Caco-2 (cell line): ENCODE measurements at places on chromosomes 12 and 14.

GRCh38 chr12:3161861-3162260 is 84.7 kb downstream of the TSPAN9 start:
- DNase-seq: no peak

DNA sequence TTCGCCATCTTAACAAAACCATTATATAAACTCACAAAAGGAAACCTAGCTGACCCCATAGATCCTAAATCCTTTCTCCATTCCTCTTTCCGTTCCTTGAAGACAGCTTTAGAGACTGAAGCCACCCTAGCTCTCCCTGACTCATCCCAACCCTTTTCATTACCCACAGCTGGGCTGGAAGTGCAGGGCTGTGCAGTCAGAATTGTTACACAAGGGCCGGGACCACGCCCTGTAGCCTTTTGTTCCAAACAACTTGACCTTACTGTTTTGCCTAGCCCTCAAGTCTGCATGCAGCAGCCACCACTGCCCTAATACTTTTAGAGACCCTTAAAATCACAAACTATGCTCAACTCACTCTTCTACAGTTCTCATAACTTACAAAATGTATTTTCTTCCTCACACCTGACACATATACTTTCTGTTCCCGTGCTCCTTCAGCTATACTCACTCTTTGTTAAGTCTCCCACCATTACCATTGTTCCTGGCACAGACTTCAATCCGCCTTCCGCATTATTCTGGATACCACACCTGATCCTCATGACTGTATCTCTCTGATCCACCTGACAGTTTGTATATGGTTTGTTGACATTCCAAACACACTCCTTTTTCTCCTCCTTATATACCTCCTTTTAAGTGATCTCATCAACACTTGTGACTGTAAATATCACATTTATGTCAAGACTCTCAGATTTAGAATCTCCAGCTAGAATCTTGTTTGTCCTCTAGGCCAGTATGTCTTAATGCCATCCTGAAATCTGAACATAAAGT is 208.7 kb downstream of the KITLG start:
- DNase-seq: no peak

GRCh38 chr12:26971963-26972362 is 33.7 kb downstream of the FGFR1OP2 start:
- DNase-seq: no peak

DNA sequence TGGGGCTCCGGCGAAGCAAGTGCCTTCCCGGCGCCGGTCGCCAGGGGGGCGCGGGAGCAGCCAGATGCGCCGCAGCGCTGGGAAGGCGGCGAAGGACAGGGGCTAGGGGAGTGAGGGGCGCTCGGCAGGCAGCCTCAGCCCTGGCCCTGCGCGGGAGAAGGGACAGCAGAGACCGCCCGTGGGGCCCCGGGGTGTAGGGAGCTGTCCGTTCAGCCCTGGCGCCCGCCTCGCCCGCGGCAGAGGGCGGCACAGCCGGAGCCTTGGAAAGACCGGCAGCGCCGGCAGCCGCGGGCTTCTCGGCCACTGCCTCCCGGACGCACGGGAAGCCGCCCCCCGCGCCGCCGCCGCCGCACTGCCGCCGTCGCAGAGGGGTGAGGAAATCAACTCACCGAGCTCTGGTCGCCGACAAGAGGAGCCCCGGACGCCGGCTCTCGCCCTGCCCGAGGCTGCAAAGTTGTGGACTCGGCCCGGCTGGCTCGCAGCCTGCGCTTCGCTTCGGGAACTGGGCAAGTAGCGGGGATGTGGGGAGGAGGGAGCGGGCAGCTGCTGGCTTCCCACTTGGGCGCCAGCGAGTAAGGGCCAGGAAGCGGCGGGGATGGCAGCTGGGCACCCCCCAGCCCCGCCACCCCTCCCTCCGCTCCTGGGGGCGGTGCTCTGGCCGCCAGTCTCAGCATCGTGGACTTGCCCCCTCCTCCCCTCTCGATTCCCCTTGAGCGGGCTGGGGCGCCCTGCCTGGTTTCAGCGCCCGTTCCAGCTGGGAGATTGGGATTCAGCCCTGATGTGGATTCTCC is at the start of gene ZDHHC22:
ZDHHC22 (minus strand) TSS at position 578 of the 791 bp plus-strand sequence. CDS start 2,053 bp downstream, outside the sequence.
- DNase-seq: no peak

DNA sequence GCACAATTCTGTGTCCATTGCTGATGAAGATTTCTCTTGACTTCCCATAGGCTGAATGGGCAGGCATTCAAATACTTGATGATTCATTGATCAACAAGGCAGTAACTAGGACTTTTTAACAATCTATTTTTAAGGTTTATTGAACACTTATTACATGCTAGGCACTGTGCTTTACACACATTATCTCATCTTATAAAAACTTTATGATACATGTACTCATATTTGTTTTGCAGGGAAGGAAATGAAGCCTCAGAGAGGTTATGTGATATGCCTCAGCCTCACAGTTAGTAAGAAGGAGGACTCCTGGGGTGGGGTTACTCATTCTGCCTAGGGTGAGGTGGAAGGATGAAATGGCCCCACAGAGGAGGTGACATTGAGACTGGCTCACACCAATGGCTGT is 12.9 kb upstream of the EMP1 start:
- DNase-seq: no peak

- DNase-seq: no peak
These were observed 61.6 kb downstream of the PPP2R5C start for GRCh38 chr14:101823066-101823465.

GRCh38 chr12:46916796-46917419 is 91.1 kb upstream of the SLC38A4 start:
- DNase-seq: no peak

- DNase-seq: no peak
These were observed 16.4 kb upstream of the TC2N start for GRCh38 chr14:91883753-91884152.
